ENCODE measurements at places on chromosomes 3 and 15.

DNA sequence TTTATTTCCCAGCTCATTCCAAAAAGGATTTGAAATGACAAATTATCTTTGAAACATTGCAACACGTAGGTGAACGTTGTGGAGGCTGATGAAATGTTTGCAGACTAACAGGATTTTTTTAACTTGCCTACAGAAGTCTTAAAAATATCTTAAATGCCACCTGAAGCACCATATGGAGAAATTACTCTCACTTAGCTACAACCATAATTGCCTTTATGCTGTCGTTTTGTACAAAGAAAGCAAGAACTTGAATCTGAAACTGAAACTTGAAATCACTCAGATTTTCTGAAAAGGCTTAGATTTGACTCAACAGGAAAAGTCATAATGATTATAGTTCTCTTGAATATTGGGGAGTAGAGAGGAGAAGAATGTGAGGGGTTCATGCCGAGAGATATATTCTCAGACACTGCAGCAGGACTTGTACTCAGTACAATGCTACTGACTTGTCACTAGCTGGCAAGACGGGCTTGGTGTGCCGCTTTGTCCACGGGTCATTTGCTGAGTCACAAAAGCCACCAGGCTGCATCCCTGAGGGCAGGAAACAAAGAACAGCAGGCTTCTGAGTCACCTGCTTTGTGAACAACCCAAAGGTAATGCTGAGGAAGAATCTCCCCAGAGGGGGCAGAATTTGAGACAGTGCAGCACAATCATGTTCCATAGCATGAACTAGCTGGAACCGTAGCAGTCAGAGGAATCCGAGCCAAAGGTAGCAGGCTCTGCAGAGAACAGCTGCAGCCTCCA, 7.1 kb upstream of the FMN1 start:
- DNase-seq, result peak; percentile 58

DNA sequence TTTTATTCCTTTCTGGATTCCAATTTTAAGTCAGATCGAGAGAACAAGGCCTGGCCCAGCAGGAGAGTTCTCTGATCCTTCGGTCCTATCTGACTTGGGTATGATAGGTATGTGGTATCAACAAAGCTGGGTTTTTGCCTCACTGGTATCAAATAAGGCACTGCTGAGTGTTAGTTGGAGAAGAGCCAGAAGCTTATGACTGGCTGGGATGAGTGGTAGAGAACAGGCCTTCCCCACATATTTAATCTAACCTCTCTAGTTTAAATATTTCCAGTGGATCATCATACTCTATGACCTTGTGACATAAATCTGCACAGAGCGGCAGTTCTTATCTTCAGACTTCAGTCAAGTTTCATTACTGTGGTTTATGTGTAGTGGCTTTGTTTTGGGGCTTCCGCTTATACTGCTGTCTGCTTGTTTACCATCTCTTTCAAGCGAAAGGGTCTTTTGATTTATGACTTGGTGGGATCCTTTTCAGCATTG, 164.5 kb downstream of the PTPRG start:
- DNase-seq, result no peak

- no peak for DNase-seq
Measured at GRCh38 chr3:55569033-55569599, 82.0 kb upstream of the WNT5A start.

- no peak for DNase-seq
Measured at GRCh38 chr3:160136421-160136820, 88.8 kb upstream of the C3orf80 start.

DNA sequence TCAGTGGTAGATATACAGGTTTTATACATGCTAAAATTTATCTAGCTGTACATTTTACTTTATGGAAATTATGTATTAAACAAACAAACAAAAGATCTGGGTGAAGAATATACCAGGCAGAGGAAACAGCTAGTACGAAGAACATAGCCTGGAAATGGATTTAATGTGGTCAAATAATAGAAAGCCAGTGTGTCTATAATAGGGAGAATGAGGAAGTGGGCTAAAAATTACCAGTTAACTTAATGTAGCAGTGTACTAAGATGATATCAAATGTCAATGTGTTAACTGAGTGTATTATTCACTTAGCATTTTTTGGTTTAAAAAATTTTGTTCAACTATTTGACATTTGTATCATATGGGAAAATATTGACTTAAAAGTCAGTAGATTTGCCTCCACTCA, 22.8 kb upstream of the SLC15A2 start:
- DNase-seq, result no peak

- DNase-seq, result no peak
Measured at GRCh38 chr3:150721285-150722130, 17.8 kb upstream of the ERICH6 start.

- no peak for DNase-seq
Measured at GRCh38 chr3:33124638-33125037, 10.8 kb downstream of the CRTAP start.

DNA sequence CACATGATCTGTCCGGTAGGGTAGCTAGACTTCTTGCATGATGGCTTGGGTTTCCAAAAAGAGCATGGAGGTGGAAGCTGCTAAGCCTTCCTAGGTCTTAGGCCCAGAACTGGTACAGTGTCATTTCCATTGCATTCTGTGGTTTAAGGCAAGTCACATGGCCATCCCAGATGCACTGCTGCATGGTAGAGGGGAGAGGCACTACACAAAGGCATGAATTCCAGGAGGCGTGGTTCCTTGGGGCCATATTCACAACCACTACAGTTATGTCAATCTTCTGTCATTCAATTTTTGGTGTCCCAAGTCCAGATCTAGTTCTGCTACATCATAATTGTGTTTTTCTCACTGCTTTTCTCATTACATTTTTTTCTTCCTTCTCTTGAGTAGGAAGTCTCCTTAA, 122.2 kb upstream of the CHRM5 start:
- DNase-seq, result no peak

DNA sequence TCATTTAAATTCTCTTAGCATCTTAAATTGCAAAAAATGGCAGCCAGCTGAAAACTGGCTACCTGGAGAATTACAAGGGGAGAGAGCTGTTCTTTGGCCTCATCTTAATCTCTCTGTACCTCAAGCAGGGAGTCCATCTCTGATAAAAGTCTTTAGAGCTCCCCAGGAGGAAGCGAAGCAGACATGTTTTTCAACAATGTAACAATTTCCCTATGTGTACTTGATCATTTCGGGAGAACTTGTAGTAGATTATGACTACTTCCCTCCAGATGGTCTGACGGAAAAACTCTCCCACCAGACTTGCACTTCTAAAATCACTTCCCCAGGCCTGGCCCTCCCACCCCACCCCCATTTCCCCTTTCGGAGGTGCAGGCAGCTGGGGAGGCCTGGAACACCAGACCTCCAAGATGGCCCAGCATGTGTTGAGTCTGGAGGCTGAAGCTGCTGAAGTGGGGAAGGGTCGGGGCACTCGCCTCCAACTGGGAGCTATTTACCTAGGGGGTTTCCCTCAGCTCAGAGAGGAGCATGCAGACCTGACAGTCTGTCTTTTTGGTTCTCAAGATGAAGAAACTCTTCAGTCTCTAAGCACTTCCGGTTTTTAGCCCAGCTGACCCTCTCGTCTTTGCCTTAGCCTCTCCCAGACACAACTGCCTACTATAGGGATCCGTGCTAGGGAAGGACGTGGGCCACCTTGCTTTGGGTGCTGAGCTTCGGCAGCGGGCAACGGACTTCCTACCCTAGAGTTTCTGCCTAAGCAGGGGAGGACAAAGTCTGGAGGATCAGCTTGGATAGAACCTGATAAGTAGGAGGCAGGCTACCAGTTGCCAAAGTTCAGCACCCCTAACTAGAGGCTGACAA, 164.0 kb upstream of the TBL1XR1 start:
- peak; percentile 33 for DNase-seq

DNA sequence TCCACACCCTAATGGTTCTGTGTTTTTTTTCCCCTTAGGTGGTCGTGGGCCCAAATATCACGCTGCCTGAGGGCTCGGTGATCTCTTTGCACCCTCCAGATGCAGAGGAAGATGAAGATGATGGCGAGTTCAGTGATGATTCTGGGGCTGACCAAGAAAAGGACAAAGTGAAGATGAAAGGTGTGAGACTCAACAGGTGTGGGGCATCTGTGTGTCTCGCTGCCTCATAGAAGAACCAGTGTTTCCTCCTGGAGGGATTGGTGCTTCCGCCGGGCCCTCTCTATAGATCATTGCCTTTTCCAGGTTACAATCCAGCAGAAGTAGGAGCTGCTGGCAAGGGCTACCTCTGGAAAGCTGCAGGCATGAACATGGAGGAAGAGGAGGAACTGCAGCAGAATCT, 7.0 kb downstream of the EIF2B5 start:
- DNase-seq, result no peak

- DNase-seq, result no peak
Measured at GRCh38 chr3:58398669-58399333, 34.8 kb downstream of the PDHB start.

DNA sequence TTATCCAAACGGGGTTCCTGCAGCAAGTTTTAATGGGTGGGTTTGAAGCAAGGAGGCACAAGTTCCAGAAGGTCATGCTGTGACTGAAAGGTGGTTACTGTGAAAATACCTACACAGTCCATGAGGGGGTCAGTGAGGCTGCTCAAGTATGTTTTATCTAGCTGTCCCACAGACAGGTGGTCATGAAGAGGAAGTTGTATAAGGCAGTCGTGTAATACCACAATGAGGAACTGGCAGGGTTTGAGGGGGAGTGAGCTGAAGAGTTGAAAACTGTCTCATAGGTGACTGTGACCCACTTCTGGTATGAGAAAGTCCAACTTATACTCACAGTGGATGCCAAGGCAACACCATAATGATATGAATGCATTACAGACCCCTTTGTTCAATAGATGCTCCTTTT, 856.8 kb downstream of the OTOL1 start:
- DNase-seq, result no peak

DNA sequence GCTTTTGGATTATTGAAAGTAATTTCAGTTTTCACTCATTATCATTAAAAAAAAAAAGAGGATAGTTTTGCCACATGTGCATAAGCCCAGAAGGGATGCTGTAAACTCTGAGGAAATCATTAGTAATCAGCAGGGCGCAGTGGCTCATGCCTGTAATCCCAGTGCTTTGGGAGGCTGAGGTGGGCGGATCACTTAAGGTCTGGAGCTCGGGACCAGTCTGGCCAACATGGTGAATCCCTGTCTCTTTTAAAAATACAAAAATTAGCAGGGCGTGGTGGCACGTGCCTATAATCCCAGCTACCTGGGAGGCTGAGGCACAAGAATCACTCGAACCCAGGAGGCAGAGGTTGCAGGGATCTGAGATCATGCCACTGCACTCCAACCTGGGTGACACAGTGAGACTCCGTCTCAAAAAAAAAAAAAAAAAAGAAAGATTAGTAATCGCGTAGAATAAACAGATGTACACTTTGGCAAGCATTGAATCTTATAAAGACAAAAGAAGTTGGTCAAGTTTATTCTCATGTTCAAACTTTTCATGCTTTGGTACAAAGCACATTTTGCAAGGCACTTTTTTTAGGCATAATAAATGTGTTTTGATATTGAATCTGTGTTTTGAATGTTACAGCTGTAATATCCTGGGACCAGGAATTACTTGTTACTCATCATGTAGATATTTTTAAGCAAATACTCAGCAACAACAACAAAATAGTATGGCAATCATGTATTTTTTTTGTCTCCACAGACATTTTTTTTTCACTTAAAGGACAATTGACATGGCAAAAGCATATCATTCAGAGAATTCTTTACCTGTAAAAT, 93.2 kb upstream of the AGTR1 start:
- no peak for DNase-seq

DNA sequence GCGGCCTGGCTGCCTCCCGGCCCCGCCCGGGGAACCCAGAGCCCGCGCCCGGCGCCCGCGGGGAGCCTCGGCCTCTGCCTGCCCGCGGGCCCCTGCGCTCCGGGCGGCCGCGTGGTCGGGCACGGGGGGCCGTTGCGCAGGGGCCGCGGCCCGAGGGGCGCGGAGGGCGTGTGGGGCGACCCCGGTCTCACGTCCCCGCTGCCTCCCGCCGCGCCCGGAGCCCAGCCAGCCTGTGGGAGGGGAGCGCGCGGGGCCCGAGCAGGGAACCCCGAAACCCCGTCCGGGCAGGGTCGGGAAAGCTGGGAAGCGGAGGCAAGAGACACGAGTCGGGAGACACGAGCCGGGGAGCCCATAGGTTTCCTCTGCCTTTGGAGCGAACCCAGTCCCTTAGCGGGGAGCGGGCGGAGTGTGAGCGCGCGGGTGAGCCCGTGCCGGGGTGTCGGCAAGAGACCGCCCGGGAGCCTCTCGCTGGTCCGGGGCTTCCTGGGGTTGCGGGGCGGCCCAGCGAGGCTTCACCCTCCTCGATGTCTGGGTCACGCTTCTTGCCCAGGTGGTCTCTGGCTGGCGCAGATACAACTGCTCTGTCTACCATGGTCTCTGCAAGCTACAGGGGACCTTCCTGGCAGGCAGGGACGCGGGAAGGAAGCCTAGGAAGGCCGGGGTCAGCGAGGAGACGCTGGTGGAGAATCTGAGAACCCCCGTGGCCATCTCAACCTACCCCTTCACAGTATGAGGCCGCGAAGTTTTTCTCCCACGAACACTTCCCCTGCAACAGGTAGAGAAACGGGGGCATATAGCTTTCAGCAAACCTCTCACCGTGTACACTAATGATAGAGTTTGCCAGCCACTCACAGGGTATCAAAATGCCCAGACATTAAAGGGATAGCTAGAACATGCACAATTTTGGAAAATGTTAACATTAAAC, 586 bp downstream of the LRRK1 start:
- DNase-seq, result no peak

GRCh38 chr3:79178471-79179180, 589.2 kb downstream of the ROBO1 start:
- no peak for DNase-seq

DNA sequence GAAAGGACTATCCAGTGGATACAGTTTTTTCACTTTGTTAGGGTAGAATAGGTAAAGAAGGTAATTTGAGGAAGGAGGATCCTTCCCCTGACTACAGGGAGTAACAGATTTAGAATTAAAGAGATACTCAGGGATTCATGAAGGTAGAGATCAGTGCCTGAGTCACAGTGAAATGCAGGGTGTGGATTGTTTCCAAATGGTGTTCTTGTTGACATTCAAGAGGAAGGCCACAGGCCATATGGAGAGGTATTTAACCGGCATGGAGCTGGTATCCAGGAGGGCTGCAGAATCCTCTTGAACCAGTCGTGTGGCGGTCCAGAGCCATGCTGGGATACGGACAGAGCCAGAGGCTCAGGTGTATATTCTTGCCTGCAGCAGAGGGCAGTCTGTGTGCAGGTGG, 28.2 kb downstream of the GYG1 start:
- no peak for DNase-seq

Measured in CD4-positive, alpha-beta T cell treated with Interleukin-15 for 1 hour (primary cell).